ENCODE measurements at places on chromosomes 4 and X. TPM values are rescaled to one million over a fixed set of nuclear protein-coding genes. Genes with fewer than 3 reads are reported as not detected.

ZNF711 gene
- total RNA-seq = 3.1 TPM

TNIP3 gene
- total RNA-seq = 0.15 TPM

SCML2 gene
- total RNA-seq = 1.8 TPM

MAGEB3 gene
- not detected for total RNA-seq

DNA sequence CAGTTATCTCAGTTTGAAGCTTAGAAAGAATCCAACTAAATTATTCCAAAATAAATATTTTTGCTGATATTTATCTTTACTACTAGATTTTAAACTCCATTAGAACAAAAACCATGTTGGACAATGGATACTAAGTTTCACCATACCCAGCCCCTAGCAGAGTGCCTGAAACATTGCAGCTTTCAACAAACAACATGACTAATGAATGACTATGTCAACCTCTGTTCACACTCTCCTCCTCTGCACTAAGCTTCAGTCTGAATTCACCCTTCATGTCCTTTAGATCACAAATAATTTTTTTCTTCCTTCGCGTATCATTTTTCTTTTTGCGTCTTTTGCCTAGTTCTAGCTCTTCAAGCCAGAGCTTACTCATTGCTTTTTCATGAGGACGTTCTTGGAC, 315.2 kb downstream of the PCDH10 start:
- DNase-seq = no peak

- no peak for DNase-seq
Measured at GRCh38 chr4:10983268-10983667, 298.7 kb upstream of the CLNK start.

DNA sequence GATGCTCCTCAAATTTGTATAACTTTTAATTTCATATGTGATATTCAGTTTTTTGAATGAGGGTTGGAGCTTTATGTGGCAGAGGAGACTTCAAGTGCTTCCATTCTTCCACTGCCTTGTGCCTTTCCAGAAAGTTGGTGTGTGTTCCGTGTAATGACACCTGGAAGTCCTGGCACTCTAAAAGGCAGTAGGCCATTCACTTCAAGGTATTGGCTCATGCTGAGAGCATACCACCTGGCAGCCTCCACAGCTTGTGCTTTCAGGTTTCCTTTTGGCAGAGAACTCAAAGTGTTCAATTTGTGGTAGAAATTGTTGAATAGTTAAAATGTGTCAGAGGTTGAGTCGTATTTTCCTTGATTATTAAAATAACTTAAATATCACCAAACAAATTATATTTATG, 49.6 kb downstream of the GRIA2 start:
- DNase-seq = no peak

- peak; percentile 91 for DNase-seq
Measured at GRCh38 chr4:1249148-1249730, 309 bp upstream of the CTBP1 start.
